Stimulated activated CD4-positive, alpha-beta T cell treated with anti-CD3 and anti-CD28 coated beads, Interleukin-1b, Interleukin-23, amount 100 ng/mL, for 4 hours (primary cell): ENCODE measurements at places on chromosomes 3 and 15.

- DNase-seq = no peak
These were observed 188.0 kb upstream of the TGFBR2 start for GRCh38 chr3:30418443-30418842.

DNA sequence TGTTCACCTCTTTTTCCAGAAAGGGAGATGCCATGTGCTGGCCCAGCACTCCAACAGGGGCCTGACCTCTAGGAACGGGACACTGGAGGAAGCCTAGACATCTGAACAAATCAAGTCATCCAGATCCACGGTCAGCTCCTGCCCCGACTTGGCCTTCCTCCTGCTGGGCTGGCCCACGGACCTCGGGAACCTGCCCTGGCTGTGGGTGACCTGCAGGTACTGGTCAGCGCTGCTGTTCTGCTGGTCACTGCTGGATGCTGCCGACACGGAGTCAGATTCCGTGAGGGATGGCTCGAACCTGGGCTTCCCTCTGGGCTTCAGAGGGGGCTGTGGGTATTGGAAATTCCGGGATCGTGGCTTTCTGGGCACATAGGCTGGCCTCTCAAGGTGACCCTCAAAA, 8.4 kb upstream of the STARD5 start:
- no peak for DNase-seq

- no peak for DNase-seq
These were observed 308.4 kb downstream of the PDCD6IP start for GRCh38 chr3:34106879-34107278.

DNA sequence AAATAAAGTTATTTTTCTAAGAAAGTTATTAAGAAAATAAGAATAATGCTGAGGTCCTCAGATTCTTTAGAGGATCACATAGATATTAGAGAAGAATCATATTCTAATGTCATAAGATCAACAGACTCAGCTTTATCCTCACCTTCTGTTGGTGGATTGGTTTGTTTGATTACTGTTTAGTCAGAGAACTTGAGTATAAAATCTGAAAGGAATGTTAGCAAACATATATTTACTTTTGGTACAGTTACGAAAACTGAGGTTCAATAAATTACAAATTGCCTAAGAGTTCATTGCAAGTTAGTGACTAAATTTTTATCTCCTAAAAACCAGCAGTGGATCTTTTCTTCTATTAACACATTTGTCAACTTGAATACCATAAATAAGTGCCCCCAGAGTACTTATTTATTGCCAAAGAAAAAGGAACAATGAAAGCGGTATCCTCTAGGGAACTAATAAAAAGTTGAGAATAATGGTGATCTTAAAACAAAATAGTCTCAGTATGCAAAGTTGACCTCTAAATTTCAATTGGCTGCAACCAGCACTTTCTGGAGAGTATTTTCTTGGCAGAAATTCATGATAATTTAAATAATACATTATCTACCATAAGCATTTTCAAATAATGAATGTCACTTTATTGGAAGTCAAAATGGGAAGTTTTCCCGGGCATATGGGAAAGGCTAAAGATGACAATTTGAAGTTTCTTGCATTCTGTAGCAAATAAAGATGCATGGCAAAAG, 296.8 kb downstream of the OTOL1 start:
- no peak for DNase-seq

- no peak for DNase-seq
These were observed 1.8 kb downstream of the GPR171 start for GRCh38 chr3:151201051-151201730.

DNA sequence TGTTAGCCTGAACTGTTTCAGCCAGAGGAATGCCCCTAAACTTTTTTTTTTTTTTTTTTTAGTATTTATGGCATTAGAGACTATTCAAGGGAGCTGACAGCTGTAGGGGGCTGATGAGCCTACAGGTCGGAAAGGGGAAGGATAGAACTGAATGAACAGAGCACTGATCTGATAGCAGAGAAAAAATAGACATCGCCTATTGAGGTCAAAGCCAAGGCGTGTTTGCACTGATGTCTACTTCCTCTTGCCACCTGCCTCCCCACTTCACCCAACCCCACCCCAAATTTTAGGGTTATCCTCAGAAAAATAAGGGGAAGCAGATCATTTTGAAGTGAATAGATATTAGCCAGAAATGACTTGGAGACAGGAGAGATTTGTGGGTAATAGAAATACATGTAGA, 3.0 kb upstream of the ZMAT3 start:
- DNase-seq = no peak

- DNase-seq = no peak
These were observed 171.6 kb downstream of the CADPS start for GRCh38 chr3:62703451-62704167.

- DNase-seq = no peak
These were observed 90.9 kb downstream of the TP63 start for GRCh38 chr3:189721873-189722665.

DNA sequence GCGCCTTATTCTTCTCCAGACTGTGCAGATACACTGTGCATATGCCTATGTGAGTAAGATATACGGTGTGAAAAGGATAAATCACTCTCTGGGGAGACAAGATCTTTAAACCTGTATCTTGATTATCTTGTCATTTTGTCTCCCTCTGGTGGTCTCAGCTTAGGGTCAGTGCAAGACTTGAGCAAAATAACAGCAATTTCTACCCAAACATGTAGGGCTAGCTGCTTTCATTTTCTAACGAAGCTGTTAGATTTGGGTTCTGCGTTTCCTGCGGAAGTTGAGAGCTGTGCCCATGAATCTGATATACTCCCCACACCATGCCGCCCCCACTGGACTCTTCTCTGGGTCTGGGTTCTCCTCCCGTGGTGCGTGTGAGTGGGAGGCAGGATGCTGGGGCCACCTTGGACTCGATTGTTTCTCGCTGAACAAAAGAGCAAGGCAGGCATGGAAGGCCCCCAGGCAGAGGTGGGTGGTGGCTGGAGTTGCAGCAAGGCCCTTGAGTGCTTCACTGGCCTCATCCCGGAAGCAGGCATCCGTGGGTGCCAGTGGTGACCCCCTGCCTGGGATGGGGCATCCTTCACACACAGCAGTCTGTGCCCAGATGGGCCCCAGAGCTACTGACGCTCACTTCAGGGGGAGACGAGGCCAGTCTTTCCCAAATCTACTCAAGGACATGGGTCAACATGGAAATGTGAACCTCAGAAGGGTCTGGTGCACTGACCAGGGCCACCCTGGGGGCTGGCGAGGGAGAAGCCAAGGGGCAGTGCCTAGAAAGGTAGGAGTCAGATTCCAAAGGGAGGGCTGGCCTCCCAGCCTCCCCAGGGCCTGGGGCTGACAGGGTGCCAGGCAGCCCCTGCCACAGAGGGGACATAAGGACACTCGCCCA, 179.6 kb downstream of the NSMCE3 start:
- DNase-seq = no peak

- no peak for DNase-seq
These were observed 16.6 kb downstream of the GUCA1C start for GRCh38 chr3:108936924-108937689.

DNA sequence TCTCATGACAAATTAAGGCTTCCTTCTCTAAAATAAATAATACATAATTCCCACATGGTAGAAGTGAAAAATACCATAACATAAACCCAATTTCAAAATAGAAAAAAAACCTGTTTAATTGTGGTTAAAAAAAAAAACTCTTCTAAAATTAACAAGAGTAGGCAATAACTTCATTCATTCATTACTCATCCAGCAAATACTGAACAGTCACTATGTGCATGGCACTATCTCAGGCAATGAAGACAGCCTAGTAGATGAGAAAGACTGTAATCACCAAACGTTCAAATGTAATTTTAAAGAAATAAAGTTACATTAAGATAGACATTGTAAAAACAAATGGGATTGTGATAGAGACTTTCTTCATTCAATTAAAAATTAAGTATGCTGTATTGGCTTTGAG, 43.4 kb downstream of the TFDP2 start:
- no peak for DNase-seq

- no peak for DNase-seq
These were observed 85.6 kb upstream of the PDZRN3 start for GRCh38 chr3:73710340-73710739.

GRCh38 chr3:99645277-99646106, 7.1 kb downstream of the COL8A1 start:
- DNase-seq = no peak

DNA sequence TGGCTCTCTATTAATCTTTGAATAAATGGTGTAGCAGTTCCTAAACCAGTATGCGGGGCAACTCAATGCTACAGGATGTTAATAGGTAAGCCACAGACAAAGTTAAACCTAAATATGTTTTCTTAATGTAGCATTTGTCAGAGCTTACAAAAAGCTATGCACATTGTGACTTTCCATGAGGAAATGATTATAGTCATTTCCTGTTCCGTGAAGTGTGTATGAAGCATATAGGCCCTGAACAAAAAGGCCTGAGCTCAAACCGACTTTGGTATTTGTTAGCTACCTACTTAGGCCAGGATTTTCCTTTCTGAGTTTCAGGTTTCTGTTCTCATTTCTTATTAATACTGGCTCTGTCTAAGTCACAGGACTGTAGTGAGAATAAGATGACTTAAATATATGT, 14.2 kb downstream of the ZNF80 start:
- DNase-seq = no peak

DNA sequence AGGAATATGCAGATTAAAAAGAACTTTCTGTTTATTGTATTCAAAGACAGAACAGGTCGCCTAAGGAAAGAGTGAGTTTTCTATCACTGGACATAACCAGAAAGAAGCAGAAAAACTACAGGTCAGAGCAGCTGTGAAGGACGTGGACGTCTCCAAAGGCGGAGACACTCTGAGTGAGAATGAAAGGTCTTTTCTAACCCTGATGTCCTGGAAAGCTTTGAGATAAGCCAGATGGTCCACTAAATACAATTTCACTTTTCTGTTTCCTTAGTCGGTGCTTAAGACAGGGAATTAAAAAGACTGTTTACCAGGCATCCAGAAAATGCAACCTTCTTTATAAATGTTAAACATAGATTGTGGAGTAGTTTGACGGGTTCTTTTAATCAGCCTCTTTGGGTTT, 360.4 kb downstream of the FGF12 start:
- DNase-seq = no peak

DNA sequence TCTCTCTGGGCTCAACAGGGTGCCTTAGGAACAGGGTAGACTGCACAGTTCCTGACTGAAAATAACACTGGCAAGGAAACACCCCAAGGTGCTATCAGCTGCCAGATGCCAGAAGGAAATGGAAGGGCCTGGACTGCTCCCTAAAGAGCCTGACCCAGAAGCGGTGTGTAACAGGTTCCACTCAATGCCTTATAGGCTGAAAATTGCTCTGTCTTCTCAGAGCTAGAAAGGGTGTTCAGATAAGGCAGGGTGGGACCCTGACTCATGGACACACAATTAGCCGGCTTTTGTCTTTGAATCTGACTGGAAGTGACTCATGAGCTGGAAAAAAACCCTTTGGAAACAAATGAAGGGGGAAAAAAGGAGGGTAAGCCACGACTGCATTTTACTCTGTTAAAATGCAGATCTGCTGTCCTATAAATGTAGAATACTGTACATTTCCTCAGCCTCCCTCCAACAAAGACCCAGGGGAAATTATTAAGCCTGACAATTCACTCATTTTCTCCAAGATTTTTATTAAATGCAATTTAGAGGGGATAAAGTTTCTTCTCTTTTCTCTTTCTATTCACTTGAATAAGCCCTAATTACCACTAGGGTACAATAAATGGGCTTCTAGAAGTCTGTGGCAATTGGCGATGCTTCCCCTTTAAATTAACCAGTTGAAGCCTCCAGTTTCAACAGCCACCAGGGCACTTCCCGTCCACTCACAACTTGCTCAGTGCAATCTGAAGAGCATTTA, 160.2 kb upstream of the TBL1XR1 start:
- DNase-seq = no peak

DNA sequence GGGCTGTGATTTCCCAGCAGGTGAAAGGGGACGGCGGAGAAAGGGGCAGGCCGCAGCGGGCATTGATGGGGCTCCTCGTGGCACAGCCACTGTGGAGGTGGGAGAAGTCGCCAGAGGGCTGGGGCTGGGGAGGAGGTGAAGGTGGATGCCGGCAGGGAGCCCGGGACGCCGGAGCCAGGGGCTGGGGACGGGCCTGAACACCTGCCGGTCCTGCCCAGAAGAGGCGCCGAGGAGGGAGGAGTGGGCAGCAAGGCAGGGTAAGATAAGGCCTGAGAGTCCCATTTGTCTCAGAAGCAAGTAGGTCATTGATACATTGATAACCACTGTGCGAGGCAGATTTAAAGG, 571 bp upstream of the RARRES1 start:
- no peak for DNase-seq

DNA sequence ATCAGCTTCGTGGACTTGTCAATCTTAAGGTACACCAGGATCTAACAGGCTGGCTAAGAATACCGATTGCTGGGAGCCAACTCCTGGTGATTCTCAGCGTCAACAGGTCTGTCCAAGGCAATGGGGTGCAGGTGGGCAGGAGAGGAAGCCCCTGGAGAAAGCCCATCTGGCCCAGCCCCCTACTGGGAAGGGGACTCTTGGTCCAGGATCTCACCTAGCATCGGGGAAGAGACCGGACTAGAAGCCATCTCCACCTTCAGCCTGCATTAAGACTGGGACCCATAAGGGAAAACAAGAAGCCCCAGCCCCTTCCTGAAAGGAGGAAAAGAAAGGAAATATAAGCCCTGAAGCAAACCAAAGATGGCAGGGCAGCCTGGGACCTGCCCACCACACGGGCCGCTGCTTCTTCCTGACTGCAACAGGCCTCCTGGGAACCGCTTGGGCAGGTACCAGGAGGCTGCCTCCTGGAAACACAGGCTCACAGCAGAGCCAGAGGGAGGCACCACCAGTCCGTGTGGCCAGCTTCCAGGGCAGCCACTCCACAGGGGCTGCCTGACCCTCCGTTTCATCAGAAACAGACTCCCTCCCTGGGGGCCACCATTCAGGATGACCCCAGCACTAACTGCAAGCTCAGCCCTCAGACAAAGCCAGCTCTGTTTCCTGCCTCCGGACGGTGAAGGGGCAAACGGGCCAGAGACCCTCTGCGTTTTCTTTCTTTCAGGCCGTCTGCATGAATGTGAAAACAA, 100.2 kb downstream of the LRIG1 start:
- DNase-seq = no peak

DNA sequence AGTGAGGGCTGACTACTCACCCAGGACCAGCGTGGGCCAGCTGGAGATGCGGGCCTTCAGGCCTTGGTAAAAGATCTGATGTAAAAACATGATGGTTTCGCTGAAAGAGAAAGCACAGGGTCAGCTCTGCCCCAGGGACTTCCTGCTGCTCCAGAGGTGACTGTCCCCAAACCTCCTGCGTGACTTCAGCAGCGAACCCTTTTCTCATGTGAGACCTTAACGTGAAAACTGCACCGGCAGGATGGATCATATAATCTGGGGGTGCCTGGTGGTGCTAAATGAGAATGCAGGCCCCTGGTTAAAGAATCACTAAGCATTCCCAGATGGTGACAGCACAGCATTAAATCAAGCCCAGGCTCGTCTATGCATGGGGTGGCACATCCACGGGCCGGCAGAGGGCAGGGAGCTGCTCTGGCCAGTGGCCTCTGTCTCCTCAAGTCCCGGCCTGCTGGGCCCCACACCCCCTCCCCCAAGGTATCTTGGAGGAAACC, 55.4 kb downstream of the RASGRF1 start:
- DNase-seq = no peak

- DNase-seq = no peak
These were observed 771.2 kb upstream of the ARRDC4 start for GRCh38 chr15:97189162-97189780.
